ENCODE measurements at places on chromosomes 12 and 14. TPM values are rescaled to one million over a fixed set of nuclear protein-coding genes. Genes with fewer than 3 reads are reported as not detected.

The ZDHHC22 gene
- total RNA-seq, result 1.7 TPM

The SYT10 gene
- not detected for total RNA-seq

GRCh38 chr14:23916004-23916403, 37.6 kb upstream of the DHRS4 start:
- ATAC-seq, result peak; percentile 22

DNA sequence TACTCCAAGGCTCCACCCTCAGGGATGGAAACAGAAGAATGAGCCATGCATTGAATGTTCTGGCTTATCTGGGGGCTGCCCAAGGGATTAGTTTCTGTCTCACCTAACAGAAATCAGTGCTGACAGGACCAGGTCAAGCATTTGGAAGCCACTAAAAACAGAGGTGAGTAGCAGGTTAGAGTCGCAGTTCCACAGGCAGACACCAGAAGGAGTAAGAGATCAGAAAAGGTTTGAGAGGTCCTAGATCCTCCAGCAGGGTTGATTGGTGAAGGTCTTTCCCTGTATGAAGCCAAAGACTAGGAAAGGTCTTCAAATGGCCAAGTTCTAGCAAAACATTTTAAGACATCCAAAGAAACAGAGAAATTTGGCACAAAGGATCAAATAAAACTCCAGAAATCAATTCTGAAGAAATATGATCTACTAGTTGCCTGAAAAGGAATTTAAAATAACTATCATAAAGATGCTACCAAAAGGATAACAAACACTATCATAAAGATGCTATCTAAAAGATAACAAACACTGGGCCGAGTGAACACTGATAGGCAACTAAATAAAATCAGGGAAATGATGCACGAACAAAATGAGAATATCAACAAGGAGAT, 19.5 kb upstream of the TTC9 start:
- peak; percentile 73 for ATAC-seq

- no peak for ATAC-seq
Measured at GRCh38 chr14:57008534-57008933, 198.3 kb upstream of the OTX2 start.

DNA sequence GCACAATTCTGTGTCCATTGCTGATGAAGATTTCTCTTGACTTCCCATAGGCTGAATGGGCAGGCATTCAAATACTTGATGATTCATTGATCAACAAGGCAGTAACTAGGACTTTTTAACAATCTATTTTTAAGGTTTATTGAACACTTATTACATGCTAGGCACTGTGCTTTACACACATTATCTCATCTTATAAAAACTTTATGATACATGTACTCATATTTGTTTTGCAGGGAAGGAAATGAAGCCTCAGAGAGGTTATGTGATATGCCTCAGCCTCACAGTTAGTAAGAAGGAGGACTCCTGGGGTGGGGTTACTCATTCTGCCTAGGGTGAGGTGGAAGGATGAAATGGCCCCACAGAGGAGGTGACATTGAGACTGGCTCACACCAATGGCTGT, 12.9 kb upstream of the EMP1 start:
- no peak for ATAC-seq

DNA sequence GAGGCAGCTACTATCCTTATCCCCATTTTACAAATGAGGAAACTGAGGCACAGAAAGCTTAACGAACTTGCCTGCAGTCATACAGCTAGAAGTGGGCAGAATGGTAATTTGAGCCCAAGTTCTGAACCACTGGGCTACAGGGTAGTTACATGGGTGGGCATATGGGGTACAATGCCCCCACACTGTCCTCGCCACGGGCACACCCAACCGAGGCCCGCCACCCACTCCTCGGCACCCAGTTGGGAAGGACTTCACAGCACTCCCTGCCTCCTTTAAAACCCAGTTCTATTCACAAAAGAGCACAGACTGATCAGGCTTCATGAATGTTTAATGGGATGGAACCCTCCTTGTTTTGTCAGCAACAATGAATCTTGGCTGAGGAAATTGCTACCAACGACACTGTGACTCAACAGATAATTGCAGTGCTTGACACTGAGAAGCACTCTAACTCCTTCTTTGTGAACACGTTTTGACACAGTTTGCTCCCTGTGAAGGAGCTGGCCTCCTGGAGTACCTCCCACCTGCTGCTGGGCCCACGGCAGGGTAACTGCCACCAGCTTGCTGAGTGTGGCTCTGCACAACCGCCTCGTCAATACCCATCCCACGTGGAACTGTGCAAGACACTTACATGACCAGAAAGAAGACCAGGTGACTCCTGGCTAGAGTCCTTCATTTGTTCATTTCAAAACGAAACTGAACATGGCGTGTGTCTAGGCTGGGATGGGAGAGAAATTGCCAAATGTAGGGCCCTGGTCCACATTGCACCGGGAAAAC, 63.5 kb downstream of the CLMN start:
- ATAC-seq, result peak; percentile 78

- no peak for ATAC-seq
Measured at GRCh38 chr12:81896771-81897170, 137.6 kb upstream of the PPFIA2 start.

All from motor neuron (in vitro differentiated cells).